Stimulated activated CD4-positive, alpha-beta T cell treated with anti-CD3 and anti-CD28 coated beads, Interleukin-15, amount 100 ng/mL, for 24 hours (primary cell): ENCODE measurements at places on chromosomes 12 and 14.

- DNase-seq, result no peak
Measured at GRCh38 chr12:6362403-6362802, 13.0 kb downstream of the SCNN1A start.

- DNase-seq, result no peak
Measured at GRCh38 chr12:30988646-30989286, 62.2 kb downstream of the TSPAN11 start.

GRCh38 chr12:25653487-25654175, 100.5 kb upstream of the LMNTD1 start:
- no peak for DNase-seq

DNA sequence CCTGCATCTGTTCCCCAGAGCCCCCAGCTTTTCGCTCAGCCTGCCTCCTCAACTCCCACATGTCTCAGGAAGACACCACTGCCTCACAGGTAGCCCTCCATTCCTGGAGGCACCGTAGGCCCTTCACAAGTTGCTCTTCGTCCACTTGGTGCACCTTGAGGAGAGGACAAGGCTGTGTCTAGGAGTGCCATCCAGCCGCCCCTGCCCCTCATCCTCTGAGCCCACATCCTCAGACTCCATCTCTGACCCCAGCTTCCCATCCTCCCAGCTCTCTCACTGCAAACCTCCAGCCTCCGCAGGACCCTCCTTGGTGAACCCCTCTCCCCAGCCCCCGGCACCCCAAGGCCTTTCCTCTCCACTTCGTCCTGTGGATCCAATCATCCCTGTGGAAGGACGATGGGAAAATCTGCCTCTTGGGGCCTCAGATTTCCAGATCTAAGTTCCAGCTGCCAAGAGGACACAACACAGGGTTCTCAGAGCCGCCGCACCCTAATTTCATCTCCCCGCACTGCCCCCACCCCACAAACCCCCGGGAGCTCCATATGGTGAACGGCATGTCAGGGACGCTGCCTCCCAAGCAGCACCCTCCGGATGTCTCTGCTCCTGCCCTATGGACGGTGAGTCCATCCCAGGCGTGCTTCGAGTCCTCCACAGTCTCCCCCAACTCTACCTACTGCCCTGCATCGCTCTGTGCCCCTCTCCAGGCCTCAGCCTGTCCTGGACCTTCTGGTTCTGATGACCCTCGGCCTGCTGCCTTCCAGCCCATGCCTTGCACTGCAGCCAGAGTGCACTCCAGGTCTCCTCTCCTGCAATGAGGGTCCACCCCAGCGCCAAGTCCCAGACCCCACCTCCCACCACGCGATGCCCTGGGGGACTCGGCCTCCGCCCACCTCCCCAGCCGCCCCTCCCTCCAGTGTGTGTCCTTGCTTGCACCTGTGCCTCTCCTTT, 314.1 kb upstream of the DIO3 start:
- no peak for DNase-seq

- DNase-seq, result no peak
Measured at GRCh38 chr14:73613046-73613383, 698 bp downstream of the ACOT6 start.

DNA sequence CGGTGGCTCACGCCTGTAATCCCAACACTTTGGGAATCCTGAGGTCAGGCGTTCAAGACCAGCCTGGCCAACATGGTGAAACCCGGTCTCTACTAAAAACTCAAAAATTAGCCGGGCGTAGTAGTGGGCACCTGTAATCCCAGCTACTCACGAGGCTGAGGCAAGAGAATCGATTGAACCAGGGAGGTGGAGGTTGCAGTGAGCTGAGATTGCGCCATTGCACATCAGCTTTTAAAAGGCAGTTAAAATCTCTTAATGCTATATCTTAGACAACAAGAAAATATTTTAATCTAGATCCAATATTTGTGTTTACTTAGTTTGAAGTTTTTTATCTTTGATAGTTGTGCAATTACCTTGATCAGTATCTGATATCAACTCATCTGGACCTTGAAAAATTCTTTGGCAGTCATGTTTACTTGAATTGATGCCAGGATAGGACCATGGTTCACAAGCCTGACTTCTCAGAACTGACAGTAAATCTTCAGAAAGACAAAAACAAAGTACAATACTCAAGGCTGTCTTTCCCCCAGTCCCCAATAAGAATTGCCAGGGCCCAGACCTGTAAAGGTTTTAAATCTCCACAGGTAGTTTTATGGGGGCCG, 135.0 kb upstream of the AEBP2 start:
- DNase-seq, result no peak

- DNase-seq, result no peak
Measured at GRCh38 chr14:32476532-32476931, 147.4 kb downstream of the AKAP6 start.

GRCh38 chr14:74257078-74257940, 18.1 kb downstream of the VSX2 start:
- DNase-seq, result peak; percentile 74

DNA sequence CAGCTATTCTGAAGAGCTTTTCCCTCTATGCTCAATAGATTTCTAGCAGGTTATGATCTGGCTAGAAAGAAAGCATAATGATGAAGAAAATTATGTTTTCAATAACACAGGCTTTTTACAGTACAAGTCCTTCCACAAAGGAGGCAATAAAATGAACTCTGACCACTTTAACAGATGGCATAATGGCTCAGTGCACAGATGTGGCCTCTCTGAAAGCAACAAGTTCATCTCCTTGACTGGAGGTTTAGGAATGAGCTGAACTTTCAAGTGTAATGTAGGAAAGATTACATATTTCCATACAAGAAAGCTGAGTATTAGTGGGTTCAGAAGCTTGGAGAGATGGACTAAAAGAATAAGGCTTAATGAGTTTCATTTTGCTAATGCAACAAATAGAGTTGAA, 147.4 kb downstream of the EFCAB11 start:
- DNase-seq, result no peak

- no peak for DNase-seq
Measured at GRCh38 chr12:50564237-50564947, 59.6 kb downstream of the DIP2B start.

DNA sequence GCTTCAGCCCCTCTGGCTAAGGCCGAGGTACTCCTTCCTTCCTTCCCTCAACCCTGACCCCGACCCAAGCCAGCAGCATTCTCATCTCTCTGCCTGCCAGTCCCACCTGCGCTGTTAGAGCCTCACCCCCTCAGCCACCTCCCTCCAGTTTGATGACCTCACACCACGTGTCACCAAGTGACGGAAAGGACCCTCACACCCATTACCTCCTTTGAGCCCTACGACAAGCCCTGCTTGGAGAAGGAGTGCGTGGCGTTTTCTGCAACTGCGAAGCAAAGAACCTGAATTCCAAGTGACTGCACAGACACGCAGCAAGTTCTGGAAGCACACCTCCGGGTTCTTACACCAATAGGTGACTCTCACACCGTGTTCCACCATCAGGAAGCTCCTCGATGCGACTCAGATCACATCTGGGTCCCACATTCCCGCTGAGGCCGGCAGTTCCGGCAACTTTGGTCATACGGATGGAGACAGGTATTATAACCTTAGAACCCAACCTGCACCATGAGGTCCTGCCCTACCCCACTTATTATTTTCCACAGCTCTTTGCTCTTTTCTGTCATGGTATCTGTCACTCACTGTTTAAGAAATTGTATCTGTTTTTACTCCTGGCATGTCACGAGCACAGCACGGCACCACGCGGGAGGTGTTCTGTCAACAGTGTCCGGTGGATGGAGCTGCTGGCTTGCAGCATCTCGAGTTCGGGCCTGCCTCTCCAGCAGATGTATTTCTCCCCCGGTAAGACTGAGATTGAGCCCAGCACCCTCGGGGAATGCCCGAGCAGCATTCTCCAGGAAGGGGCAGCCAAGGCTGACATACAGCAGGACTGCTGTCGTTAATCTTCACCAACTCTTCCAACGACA, 5.0 kb upstream of the SLC6A12 start:
- DNase-seq, result no peak

DNA sequence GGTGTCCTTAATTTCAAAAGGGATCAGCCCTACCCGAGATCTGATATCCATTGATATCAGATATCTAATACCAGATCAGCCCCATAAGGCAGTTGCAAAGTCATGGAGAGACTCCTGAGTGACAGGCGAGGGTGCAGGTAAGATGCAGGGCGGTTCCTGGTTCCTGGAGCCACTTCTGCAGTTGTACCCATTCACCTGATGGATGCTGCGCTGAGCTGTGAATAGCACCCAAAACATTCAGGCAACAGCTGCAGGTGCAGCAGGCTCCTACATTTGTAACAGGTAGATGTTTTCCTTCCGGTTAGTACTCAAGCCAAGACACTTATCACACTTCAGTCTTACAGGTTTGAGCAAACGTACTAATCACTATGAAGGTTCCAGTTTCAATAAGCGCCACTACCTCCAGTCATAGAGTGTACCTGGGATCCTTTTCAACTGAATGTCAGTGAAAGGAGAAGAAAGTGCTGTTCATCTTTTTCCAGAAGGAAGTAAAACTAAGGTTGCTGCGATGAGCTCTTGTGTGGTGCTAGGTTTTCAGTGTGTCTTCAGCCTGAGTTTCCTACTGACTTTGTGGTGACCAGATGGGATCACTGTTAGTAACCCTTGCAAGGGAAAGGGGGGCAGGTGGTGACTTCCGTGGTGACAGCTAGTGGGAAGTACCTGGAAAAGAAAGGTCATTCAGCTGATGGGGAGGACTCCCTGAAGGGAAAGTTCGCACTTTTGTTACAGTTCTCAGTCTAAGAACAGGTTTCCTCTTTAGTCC, 1.9 kb downstream of the ATP6V0A2 start:
- DNase-seq, result peak; percentile 73

DNA sequence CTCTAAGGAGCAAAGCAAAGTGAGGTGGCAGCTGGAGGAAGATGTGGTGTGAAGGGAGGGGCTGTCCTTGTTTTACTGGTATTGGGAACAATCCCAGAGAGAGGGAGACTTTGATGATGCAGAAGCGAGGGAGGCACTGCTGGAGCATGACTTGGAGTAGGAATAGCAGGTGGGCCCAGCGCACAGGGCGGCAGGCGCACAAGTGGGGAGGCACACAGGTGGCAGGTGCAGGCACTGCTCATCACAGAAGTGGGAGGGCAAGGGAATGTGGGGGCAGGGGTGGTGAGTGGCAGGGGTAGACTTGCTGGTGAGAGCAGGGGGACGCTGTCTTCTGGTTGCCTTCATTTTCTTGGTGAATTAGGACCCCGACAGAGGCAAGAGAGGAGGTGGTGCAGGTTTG, 11.5 kb upstream of the IFI27 start:
- no peak for DNase-seq

- DNase-seq, result peak; percentile 29
Measured at GRCh38 chr12:110039085-110039807, 9.1 kb downstream of the C12orf76 start.

DNA sequence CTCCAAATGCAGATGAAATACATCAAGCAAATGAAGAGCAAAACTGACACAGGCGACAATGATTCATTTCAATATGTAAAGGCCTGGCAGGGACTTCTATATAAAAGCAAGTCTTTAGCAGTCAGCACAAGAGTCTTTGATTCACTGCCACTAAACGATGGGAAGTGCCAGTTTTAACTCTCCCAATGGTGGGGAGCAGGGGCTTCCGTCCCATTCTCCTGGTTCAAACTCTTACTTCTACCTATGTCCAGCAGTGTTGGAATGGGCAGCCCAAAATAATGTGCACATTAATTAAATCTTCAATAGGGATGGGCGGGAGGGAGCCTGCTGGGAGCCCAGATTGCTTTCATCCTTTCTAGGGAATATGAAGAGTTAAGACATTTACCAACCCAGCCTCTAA, 97.5 kb upstream of the MDM1 start:
- no peak for DNase-seq

DNA sequence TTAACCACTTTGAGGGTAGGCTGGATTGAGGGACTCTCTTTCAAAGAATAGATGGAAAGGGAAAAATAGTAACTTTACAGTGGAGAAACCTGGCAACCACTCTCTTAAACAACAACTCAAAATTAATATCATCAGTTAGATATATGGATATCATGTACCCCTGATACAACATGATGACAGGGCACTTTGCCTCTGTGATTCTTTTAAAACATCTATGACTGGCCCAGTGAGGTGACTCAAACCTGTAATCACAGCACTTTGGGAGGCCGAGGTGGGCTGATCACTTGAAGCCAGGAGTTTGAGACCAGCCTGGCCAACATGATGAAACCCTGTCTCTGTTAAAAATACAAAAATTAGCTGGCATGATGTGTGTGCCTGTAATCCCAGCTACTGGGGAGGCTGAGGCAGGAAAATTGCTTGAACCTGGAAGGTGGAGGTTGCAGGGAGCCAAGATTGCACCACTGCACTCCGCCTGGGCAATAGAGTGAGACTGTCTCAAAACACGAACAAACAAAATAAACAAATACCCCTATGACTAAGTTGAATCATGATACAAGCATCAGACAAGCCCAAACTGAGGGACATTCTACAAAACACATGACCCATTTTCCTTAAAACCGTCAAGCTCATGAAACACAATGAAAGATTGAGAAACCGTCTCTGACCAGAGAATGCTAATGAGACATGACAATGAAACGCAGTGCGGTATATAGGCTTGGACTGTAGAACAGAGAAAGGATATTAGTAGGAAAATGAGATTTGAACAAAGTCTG, 26.4 kb upstream of the SLC7A8 start:
- DNase-seq, result no peak

DNA sequence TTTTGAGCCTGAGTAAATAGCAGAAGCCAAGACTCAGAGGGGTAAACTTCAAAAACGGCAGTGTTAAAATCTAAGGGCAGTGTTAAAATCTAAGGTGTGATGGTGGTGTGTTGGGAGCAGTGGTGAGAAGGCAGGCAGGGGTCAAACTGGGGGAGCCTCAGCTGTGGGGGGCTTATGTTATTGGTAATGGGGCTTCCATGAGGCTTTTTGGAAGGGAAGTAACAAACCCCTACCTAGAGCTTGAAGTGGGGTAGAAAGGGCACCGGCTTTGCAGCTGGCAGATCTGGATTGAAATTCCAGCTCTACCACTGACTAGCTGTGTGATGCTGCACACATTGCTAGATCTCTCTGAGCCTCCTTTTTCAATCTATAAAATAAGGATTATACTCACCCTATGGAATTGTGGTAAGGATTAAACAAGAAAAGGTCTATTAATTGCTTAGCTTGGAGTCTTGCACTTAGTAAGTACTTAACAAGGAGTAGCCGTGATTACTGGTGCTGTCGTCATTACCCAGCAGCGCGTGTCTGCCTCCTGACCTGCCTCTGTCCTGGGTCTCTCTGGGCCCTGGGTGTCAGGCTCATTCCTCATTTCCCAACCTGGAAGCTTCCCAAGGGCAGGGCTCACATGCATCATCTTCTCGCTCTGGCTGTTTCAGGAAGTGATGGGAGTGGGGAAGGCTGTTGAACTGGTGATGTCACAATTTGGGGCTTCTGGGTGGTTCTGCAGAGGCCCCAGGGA, 18.5 kb upstream of the KRT80 start:
- DNase-seq, result no peak

- DNase-seq, result no peak
Measured at GRCh38 chr14:50658203-50658602, 9.9 kb downstream of the SAV1 start.

GRCh38 chr14:89143595-89143994, 273.4 kb downstream of the FOXN3 start:
- no peak for DNase-seq
